Natural killer cell treated with Interleukin-12 subunit alpha and Interleukin-12 subunit beta and Interleukin-15 and Interleukin-18, amount 100 ng/mL, for 72 hours (primary cell): ENCODE measurements at places on chromosomes 11 and 22.

DNA sequence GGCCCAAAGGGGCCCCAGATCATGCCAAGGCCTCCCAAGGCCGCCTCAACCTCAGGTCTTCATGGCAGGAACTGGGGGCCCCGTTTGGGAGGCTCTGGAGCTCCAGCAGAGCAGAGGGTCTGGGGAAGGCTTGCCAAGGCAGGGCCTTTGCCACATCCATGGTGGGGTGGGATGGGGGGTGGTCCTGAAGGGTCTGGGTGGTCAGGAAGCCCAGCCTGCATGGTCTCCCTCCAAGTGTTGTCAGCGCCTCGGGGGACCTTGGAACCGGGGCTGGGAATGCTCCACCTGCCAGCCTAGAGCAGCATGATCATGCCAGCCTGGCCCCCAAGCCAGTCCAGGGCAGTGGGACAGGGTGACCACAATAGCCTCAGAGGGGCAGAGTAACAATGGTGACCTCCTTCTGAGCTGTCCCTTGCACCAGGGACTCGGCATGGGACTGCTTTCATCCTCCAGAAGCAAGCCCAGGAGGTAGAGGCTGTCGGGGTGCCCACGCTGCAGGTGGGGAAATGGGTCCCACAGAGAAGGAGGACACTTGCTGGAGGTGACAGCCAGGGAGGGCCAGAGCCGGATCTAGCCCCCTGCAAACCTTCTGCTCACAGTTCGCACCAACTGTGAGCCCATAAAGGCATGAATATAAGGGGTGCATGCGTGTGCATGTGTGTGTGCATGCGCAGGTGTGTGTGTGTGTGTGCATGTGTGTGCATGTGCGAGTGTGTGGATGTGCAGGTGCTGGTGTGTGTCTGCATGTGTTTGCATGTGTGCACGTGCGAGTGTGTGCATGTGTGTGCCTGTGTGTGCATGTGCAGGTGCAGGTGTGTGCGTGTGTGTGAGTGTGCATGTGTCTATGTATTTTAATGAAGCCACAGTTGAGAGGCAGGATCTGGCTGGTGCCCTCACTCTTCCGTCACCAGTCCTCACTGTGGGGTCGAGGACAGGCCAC, 63.8 kb downstream of the MYEOV start:
- DNase-seq: no peak

DNA sequence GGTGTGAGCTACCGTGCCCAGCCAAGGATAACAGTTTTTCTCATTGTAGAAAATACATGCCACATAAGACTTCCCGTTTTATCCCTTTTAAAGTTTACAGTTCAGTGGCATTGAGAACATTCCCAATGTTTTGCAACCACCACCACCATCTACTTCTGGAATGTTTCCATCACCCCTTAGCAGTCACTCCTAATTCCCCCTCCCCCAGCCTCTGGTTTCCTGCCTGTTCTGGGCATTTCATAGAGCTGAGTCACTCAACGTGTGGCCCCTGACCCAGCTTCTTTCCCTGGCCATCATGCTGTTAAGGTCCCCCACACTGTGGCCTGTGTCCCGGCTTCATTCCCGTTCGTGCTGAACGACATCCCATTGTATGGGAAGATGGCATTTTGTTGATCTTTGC, 30.7 kb downstream of the FGF4 start:
- no peak for DNase-seq

GRCh38 chr11:8301622-8302021, 37.9 kb upstream of the LMO1 start:
- peak; percentile 25 for DNase-seq

GRCh38 chr11:117076941-117077691, 21.1 kb downstream of the SIK3 start:
- DNase-seq: no peak

DNA sequence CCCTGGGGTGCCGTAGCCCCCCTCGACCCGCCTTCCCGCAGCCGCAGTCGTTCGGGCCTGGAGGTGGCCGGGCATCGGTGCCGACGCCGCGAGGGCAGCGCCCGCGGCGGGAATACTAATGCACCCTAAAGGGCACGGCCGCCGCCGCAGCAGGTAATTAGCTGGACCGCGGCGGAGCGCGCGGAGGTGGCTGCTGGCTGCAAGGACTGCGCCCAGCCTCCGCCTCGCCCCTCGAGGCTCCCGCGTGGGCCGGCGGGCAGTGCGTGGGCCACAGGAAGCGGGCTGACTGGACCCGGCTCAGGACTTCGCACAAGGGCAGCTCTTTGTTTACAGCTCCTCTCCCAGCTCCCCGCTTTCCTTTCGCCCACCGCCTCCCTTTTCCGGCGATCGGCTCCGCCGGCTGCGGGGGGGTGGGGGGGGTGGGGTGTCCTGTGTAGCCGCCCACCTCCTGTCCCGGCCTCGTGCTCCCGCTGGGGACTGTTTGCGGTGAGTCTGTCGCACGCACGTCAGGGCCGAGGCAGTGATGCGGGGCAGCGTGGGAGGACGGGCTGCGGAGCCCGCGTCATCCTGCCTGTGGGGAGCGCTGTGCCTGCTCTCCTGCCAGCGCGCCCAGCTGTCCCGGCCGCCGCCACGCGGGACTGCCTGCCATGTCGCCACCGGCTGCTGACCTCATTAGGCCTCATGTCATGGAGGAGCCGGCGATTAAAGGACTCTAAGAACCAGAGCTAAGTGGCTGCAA, 53.2 kb downstream of the GRIK4 start:
- DNase-seq: peak; percentile 69
